ENCODE measurements at places on chromosomes 11 and 22. TPM values are rescaled to one million over a fixed set of nuclear protein-coding genes. Genes with fewer than 3 reads are reported as not detected.

DNA sequence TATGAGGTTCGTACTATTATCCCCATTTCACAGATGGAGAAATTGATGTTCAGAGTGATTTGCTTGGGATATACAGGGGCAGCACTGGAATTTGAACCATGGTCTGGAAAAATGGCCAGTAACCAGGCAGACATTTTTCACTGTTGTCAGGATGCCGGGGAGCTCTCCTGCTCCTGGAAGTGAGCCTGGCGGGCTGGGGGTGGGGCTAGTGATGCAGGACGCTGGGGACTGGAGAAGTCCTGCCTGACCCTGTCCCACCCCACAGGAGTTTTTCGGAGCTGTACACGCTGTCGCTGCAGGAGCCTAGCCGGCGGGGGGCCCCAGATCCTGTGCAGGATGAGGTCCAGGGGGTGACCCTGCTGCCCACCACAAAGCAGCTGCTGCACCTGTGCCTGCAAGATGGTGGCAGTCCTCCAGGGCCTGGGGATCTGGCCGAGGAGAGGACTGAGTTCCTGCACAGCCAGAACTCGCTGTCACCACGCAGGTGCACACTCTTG, 11.1 kb downstream of the SIPA1 start:
- no peaks in the 10 kb centered on the region for H3K36me3 ChIP-seq
- no peak overlapping the region for H3K4me3 ChIP-seq
- no peak overlapping the region for H3K27ac ChIP-seq
- no peaks in the 10 kb centered on the region for H3K27me3 ChIP-seq
- H3K4me1 ChIP-seq = peaks cover 26% of the 10 kb centered on the region

Gene APOA1
- not detected for total RNA-seq

Gene BIK
- total RNA-seq = 24.6 TPM

- no peak overlapping the region for H3K4me3 ChIP-seq
- no peak for DNase-seq
- no peaks in the 10 kb centered on the region for H3K4me1 ChIP-seq
- H3K27ac ChIP-seq = no peak overlapping the region
These were observed 96.1 kb downstream of the FEZ1 start for GRCh38 chr11:125399945-125400344.

GRCh38 chr11:41499429-41499828, 40.0 kb upstream of the LRRC4C start:
- H3K4me1 ChIP-seq = no peaks in the 10 kb centered on the region
- DNase-seq = no peak
- H3K36me3 ChIP-seq = no peaks in the 10 kb centered on the region
- H3K4me3 ChIP-seq = no peak overlapping the region
- no peak overlapping the region for H3K27ac ChIP-seq

Gene SEPTIN3
- total RNA-seq = 1.2 TPM

Gene IGLL1
- total RNA-seq = not detected

All from PC-3 (cell line).